ENCODE measurements at places on chromosomes 7 and 10. TPM values are rescaled to one million over a fixed set of nuclear protein-coding genes. Genes with fewer than 3 reads are reported as not detected.

The CPXM2 gene
- total RNA-seq: 1.4 TPM

The MKRN1 gene
- total RNA-seq: 123 TPM

The EIF5AL1 gene
- 0.59 TPM for total RNA-seq

The MDH2 gene
- total RNA-seq: 173 TPM

The HK1 gene
- total RNA-seq: 22.9 TPM

The SFXN4 gene
- 63.9 TPM for total RNA-seq

The NKX2-3 gene
- total RNA-seq: 0.19 TPM

The SYT15B gene
- not detected for total RNA-seq

The OR2A12 gene
- total RNA-seq: not detected

The MOGAT3 gene
- total RNA-seq: not detected

The GJD4 gene
- 0.08 TPM for total RNA-seq

The SHH gene
- 0.03 TPM for total RNA-seq

The AP3M1 gene
- 34.4 TPM for total RNA-seq

The SPDYE16 gene
- not detected for total RNA-seq

The AS3MT gene
- 0.21 TPM for total RNA-seq

The FAM180A gene
- 0.43 TPM for total RNA-seq
